NT2/D1 (cell line): ENCODE measurements at places on chromosomes 11 and 22.

- peak; percentile 42 for DNase-seq
These were observed at the start of gene UFD1 for GRCh38 chr22:19478901-19479354. Gene UFD1 (minus strand): TSS chr22:19479193. CDS start chr22:19479085, 108 bp downstream.

DNA sequence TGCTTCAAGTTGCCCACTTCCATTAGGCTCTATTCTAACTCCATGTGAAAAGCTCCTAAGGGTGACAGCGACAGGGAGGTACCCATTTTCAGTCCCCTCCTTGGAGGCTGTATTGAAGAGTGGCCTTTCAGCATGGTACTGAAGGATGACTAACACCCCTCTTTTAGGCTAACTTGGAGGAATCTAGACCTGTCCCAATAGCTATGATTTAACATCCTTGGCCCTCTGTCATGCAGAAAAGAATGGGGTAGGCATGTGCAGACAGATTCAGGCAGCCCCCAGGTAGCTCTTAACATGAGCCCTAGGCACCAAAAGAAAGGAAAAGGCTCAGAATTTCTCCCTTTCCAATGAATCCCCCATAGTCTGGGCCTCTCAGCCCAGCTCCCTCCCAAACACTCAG lies 89.3 kb upstream of the AMOTL1 start:
- DNase-seq, result no peak

DNA sequence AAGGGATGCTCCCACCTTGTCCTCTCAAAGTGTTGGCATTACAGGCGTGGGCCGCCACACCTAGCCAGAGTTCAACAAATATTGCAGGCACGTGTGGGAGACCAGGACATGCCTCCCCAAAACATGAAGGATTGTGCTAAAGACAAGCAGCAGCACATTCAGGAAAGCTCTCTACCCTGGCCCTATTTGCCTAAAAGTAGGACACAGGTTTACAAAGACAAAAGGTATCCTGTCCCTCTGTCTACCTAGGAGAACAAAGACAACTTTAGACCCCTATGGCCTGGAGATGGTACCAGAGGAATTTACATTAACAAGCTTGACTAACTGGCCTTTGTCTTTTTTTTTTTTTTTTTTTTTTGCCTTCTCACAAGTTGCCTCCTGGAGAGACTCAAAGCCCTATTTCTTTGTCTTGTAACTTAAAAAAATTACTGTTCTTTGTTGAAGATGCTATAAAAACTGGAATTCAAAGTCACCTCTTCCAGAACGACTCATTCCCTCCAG lies 859 bp upstream of the ACCS start:
- DNase-seq, result peak; percentile 90

- DNase-seq, result no peak
These were observed 3.8 kb downstream of the CHRNA10 start for GRCh38 chr11:3667149-3668035.

DNA sequence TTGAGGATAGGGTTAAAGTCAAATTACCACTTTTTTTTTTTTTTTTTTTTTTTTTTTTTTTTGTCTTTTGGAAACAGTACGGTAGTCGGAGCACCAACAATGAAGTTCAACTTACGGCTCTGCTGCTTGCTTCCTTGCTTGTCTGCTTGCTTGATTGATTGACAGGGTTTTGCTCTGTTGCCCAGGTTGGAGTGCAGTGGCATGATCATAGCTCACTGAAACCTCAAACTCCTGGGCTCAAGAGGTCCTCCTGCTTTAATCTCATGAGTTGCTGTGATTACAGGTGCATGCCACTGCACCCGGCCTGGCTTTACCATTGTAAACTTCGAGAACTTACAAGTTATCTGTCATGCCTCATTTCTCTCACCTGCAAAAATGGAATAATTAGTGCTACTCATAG lies 5.8 kb downstream of the SGSM3 start:
- no peak for DNase-seq

- DNase-seq, result no peak
These were observed 662.5 kb upstream of the B3GAT1 start for GRCh38 chr11:135074397-135074998.

DNA sequence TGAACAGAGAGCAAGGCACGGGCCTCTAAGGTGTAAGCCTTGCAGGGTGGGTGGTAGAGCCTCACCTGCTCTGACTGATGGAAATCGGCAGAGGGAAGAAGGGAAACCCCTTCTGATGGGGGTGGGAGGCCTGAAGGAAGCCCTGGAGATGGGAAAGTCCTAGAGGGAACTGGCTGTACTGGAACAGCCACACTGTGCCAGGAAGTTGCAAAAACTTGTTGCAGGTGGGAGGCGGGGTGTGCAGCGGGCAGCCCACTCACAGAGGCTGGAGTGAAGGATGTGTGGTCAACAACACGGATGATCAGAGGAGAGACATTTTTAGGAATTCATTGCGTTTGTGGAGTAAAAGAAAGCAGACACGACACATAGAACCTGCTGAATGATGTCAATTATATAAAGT lies 91.3 kb downstream of the ZC3H12C start:
- no peak for DNase-seq

DNA sequence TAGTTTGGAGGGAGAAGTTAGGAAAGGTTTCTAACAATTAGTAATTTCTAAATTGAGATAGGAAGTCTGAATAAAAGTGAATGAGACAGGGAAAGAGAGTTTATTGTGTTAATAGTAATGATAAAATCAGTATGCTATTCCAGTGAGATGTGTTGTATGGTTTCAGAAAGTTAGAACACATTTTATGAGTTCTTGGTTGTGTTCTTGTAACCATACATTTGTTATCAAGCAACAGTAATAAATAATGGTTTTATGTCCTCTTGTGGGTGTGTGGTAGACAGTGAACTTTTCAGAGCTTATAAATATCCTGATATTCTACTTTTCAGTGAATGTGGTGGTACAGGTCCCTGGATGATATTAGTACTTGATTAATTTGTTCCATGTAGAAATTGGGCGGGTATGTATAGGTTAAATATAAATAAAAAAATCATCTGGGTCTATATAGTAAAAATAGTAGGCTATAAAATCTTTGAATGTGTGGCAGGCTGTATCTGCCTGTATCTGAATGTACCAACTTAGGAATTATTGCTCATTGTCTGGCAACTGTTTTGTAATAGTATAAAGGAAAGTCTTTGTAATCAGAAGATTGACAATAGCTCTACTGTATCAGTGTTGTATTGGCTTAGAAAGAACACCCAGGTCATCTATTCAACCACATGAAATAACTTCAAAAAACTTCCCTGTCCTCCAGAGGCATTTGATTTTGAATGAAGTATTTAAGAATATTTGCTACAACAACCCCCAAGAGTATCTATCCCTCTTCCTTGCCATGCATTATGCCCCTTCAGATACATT lies 54.8 kb downstream of the UVRAG start:
- no peak for DNase-seq

- no peak for DNase-seq
These were observed 12.7 kb downstream of the TMEM121B start for GRCh38 chr22:17108256-17109112.

DNA sequence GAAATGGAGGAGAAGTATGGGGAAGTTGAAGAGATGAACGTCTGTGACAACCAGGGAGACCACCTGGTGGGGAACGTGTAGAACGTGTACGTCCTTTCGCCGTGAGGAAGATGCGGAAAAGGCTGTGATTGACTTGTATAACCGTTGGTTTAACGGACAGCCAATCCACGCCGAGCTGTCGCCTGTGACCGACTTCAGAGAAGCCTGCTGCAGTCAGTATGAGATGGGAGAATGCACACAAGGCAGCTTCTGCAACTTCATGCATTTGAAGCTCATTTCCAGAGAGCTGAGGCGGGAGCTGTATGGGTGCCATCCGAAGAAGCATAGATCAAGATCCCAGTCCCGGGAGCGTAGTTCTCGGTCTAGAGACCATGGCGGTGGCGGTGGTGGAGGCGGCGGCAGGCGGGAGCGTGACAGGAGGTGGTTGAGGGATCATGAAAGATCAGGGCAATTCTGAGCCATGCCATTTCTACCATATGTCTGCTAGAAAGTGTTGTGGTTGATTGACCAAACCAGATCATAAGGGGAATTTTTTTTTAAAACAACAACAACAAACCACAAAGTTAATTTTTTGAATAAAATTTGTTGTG lies 36.8 kb upstream of the PHOX2A start:
- DNase-seq, result no peak

- DNase-seq, result peak; percentile 36
These were observed 21.2 kb downstream of the UPB1 start for GRCh38 chr22:24516301-24516737.

- DNase-seq, result no peak
These were observed 1.5 kb downstream of the MIEF1 start for GRCh38 chr22:39503630-39504029.

DNA sequence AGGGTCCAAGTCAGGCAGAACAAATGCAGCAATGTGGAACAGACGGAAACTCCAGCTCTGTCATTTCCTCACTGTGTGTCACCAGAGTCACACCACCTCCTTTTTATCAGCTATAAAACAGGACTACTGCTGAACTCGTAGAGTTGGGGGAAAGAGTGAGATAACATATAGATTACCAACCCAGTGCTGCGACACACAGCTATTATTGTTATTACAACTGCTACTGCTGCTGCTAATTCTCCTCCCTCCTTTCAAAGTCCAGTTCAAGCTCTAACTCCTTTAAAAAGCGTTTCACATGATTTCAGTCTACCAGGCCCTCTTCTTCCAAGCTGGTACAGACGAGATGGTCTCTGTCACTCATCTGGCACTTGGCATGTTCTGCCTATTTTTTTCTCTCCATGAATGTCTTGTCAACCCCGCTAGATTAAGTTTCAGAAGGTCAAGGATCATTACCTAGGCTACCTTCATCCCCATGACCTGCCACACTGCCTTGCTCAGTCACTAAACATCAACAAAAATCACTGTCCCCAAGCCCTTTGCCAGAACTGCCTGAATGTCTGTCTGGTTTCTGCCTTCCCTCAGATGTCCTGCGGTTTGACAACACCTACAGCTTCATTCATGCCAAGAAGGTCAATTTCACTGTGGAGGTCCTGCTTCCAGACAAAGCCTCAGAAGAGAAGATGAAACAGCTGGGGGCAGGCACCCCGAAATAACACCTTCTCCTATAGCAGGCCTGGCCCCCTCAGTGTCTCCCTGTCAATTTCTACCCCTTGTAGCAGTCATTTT lies 3.7 kb upstream of the MTFP1 start:
- no peak for DNase-seq

GRCh38 chr11:76783294-76783895 lies at the start of gene TSKU:
Gene TSKU (plus strand): TSS chr11:76783356. CDS start chr11:76795617, 12,261 bp downstream.
- DNase-seq, result peak; percentile 58

DNA sequence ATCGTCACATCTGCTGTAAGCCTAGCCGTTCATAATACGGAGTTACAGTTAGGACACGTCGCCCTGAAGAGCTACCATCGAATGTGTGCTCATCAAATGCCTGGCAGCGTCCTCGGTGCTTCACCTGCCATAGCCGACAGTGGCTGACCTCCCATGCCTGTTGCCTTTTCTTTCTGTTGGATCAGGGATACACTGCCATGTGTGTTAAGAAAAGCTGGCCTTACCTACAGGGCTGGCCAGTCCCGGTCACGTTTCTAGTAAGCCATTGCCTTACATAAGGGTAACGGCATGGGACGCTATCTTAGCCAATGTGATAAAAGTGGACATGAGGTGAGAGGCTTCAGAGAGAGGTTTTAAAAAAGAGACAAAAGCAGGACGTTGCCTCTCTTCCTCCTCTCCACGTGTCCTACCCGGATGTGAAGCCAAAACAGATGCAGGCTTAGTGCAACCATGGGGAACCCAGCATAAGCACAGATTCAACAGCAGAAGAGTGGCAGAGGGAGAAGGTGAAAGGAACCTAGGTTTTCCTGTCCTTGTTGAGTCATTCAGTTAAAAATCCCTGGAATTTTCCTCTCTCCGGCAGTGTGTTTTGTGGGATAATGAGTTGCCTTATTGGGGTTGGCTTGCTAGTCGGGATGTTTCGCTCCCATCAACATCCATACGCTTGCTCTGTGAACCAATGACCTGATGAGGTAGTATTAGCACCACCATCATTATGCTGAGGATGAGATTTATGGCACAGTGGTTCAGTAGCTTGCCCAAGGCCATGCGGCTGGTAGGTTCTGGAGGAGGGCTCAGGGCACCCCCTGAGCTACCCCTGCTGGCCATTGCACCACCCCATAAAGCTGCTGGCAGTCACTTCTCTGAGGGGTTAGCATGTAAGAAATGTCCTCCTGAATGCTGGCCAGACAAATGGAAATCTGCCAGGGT lies 67.4 kb upstream of the B3GAT1 start:
- peak; percentile 40 for DNase-seq

DNA sequence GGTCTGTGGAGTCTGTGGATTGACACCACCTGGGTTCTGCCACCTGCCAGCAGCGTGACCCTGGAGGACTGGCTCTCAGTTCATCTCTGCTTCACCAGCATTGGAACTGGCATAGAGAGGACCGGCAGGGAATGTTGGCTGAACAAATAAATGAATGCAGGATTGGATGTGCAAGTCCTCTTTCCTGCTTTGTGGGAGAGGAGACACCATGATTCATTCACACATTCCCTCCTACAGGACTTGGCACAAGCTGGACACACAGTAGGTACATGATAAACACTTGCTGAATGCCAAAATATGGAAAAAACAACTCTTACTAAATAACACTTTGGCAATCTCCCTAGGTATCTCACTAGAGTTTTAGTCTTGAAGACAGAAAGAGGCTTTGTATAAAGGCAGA lies 116.6 kb upstream of the NARS2 start:
- no peak for DNase-seq
